ENCODE measurements at places on chromosomes 6 and 20. TPM values are rescaled to one million over a fixed set of nuclear protein-coding genes. Genes with fewer than 3 reads are reported as not detected.

GRCh38 chr6:43758617-43759050, 11.4 kb upstream of the VEGFA start:
- DNase-seq, result no peak
- H3K36me3 ChIP-seq, result no peaks in the 10 kb centered on the region
- H3K27ac ChIP-seq, result no peak overlapping the region
- H3K4me1 ChIP-seq, result no peaks in the 10 kb centered on the region

DNA sequence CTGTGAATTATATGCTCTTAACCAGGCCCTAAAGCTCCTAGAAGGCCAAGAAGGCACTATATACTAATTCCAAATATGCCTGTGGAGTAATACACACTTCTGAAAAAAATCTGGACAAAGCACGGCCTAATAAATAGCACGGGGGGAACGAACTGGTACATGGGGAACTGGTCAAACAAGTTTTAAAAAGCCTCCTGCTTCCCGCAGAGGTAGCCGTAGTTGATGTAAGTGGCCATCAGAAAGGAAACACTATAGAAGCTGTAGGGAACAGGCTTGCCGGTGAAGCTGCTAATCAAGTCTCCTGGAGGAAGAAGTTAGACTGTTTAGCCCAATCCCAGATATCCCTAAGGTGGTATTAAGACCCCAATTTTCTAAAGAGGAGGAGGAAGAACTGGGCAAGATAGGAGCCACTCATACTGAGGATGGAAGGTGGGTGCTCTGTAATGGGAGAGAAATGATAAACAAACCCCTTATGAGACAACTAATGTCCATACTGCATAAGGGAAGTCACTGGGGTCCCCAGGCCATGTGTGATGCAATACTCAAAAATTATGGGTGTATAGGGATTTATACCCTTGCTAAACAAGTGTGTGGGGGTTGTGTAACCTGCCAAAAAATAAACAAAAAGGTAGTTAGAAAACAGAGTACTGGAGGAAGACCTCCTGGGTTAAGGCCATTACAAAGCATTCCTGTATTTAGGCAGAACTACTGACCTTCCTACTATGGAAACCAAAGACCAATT, 27.1 kb upstream of the ZNF318 start:
- no peak for DNase-seq
- H3K4me1 ChIP-seq, result no peaks in the 10 kb centered on the region
- no peak overlapping the region for H3K27ac ChIP-seq
- H3K27me3 ChIP-seq, result peaks cover 5% of the 10 kb centered on the region

- no peaks in the 10 kb centered on the region for H3K27me3 ChIP-seq
- DNase-seq, result no peak
- H3K4me1 ChIP-seq, result no peaks in the 10 kb centered on the region
- no peak overlapping the region for H3K27ac ChIP-seq
These were observed 209.5 kb downstream of the MANEA start for GRCh38 chr6:95786802-95787201.

- DNase-seq, result no peak
- no peak overlapping the region for H3K4me3 ChIP-seq
- no peaks in the 10 kb centered on the region for H3K4me1 ChIP-seq
- H3K36me3 ChIP-seq, result no peaks in the 10 kb centered on the region
- no peaks in the 10 kb centered on the region for H3K27me3 ChIP-seq
These were observed 76.5 kb downstream of the C6orf118 start for GRCh38 chr6:165232731-165233488.

GRCh38 chr6:154986787-154987235, 8.3 kb upstream of the TIAM2 start:
- no peaks in the 10 kb centered on the region for H3K27me3 ChIP-seq
- no peak overlapping the region for H3K4me3 ChIP-seq
- no peaks in the 10 kb centered on the region for H3K4me1 ChIP-seq

GRCh38 chr20:53381568-53382262, 211.9 kb downstream of the ZNF217 start:
- DNase-seq, result no peak
- no peaks in the 10 kb centered on the region for H3K36me3 ChIP-seq

- H3K36me3 ChIP-seq, result no peaks in the 10 kb centered on the region
- no peak overlapping the region for H3K27ac ChIP-seq
- no peak overlapping the region for H3K4me3 ChIP-seq
- H3K4me1 ChIP-seq, result peaks cover 8% of the 10 kb centered on the region
These were observed 81.7 kb upstream of the MTHFD1L start for GRCh38 chr6:150783813-150784212.

GRCh38 chr20:63958964-63959698, 2.9 kb upstream of the UCKL1 start:
- no peak for DNase-seq
- no peak overlapping the region for H3K27ac ChIP-seq
- no peaks in the 10 kb centered on the region for H3K27me3 ChIP-seq

GRCh38 chr20:40354880-40355279, 334.2 kb downstream of the MAFB start:
- H3K27me3 ChIP-seq, result peaks cover 3% of the 10 kb centered on the region
- H3K4me1 ChIP-seq, result no peaks in the 10 kb centered on the region
- H3K4me3 ChIP-seq, result no peak overlapping the region
- DNase-seq, result no peak
- H3K27ac ChIP-seq, result no peak overlapping the region

- H3K27me3 ChIP-seq, result no peaks in the 10 kb centered on the region
- H3K27ac ChIP-seq, result no peak overlapping the region
- no peak for DNase-seq
- no peak overlapping the region for H3K4me3 ChIP-seq
- no peaks in the 10 kb centered on the region for H3K36me3 ChIP-seq
- peaks cover 2% of the 10 kb centered on the region for H3K4me1 ChIP-seq
These were observed 219.8 kb downstream of the ERMARD start for GRCh38 chr6:169971081-169971861.

DNA sequence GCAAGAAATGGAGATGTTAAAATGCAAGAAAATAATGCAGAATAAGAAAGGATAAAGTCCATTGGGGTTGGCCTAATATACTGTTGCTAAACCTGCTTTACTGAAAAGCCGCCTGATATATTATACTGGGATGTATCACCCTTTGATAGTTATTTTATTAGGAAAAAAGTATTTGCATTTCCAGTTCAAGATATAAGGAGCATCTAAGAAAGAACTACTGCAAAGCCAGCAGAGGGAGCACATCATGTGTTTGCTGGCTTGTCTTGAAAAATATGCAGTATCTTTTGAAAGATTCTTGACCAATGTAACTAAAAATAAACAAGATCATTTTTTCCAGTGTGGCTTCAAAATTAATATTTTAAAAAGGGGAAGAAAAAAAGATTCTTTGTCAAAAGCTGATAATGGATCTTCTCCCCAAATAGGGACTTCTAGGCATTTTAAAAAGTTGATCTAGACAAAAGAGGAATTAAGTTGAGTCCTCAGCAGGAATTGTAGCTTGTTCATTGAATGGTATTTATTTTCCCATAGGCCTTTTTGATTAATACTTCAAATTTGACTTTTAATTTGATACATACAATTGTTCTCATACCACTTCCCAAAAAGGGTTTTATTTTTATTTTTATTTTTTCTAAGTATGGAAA, 214.9 kb downstream of the ZFAND3 start:
- H3K4me3 ChIP-seq, result no peak overlapping the region
- H3K27me3 ChIP-seq, result no peaks in the 10 kb centered on the region
- no peak for DNase-seq
- H3K4me1 ChIP-seq, result peaks cover 45% of the 10 kb centered on the region
- H3K27ac ChIP-seq, result no peak overlapping the region
- H3K36me3 ChIP-seq, result no peaks in the 10 kb centered on the region

- H3K4me3 ChIP-seq, result peak overlapping the region; percentile 86
- H3K4me1 ChIP-seq, result peaks cover 94% of the 10 kb centered on the region
- H3K27ac ChIP-seq, result peak overlapping the region; percentile 95
- no peaks in the 10 kb centered on the region for H3K36me3 ChIP-seq
- H3K27me3 ChIP-seq, result peaks cover 5% of the 10 kb centered on the region
These were observed 6.3 kb upstream of the FOXF2 start for GRCh38 chr6:1382883-1383728.

- H3K4me1 ChIP-seq, result peaks cover 59% of the 10 kb centered on the region
- H3K27me3 ChIP-seq, result no peaks in the 10 kb centered on the region
- no peak within 1 kb of the TSS for H3K27ac ChIP-seq
- no peak for DNase-seq
These were observed at the start of gene ARMC12 for GRCh38 chr6:35736982-35737412. ARMC12 (plus strand) TSS chr6:35737032; CDS start chr6:35737109, 77 bp downstream.

DNA sequence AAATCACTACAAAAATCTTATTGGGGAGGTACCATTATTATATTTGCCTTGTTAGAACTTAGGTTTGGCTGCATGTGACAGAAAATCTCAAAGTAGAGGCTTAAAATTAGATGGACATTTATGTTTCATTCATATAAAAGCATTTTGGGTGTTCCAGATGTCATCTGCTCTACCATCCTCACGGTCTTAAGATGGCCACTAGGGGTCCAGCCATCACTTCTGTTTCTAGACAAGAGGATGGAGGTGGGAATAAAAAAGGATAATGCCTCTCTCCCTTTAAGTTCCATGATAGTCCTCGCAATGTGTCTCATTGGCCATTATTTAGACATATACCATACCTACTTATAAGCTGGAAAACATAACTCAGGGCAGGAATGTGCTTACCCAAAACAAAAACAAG, 929.5 kb downstream of the KIF16B start:
- no peak for DNase-seq
- no peaks in the 10 kb centered on the region for H3K4me1 ChIP-seq
- H3K4me3 ChIP-seq, result no peak overlapping the region
- H3K27me3 ChIP-seq, result no peaks in the 10 kb centered on the region

DNA sequence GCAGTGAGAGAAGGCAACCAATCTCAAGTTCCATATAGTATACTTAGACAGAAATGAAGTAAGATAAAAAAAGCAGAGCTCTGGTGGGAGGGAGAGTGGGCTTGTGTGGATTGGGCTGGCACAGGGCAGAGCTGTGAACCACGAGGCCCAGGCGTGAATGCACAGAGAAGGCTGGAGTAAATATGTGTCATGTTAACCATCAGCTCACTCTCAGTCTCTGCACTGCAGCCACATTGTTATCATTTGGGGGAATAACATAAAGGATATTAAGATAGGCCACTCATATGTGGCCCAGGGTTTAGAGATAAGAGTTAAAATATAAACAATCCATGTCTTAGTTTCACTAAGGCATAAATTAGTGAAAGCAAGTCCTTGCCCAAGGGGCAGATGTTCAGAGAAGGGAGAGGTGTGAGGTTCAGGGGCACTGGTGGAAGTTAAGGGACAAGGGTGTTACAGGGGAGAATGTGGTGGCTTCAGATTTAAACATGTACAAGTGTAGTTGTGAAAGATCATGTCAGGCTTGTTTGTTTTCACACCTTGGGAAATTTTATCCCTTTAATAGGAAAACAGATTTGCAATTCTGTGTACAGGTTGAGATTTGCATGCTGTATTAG, 14.4 kb downstream of the GMPR start:
- no peak for DNase-seq
- no peaks in the 10 kb centered on the region for H3K27me3 ChIP-seq
- H3K4me1 ChIP-seq, result peaks cover 8% of the 10 kb centered on the region
- H3K27ac ChIP-seq, result no peak overlapping the region
- H3K36me3 ChIP-seq, result peaks cover 32% of the 10 kb centered on the region

- no peak for DNase-seq
- H3K4me1 ChIP-seq, result peaks cover 9% of the 10 kb centered on the region
- H3K27ac ChIP-seq, result no peak overlapping the region
- H3K36me3 ChIP-seq, result no peaks in the 10 kb centered on the region
These were observed 179.4 kb downstream of the NRN1 start for GRCh38 chr6:5827056-5827904.

- peak; percentile 90 for DNase-seq
- H3K27ac ChIP-seq, result peak overlapping the region; percentile 73
- H3K4me3 ChIP-seq, result no peak overlapping the region
- H3K4me1 ChIP-seq, result peaks cover 22% of the 10 kb centered on the region
- no peaks in the 10 kb centered on the region for H3K27me3 ChIP-seq
- H3K36me3 ChIP-seq, result peaks cover 44% of the 10 kb centered on the region
These were observed 13.5 kb downstream of the DYNLT1 start for GRCh38 chr6:158630938-158631616.

DNA sequence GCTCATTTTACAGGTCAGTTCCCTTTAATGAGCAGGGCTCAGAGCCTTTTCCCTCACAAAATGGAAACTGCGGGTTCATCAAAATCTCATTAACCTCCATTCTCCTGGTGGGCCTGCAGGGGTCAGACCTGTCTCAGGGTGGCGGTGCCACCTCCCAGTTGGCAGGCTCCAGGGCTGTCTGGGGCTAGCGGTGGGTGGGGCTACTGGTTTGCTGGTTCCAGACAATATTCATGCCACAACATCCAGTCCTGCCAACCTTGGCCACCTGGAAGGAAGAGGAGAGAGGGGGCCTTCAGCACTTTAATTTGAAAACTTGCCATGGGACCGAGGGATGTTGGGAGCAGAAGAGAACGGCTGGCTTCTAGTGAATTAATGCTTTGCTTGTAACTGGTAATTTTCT, 41.9 kb upstream of the CTNNBL1 start:
- DNase-seq, result no peak
- no peak overlapping the region for H3K27ac ChIP-seq
- H3K27me3 ChIP-seq, result peaks cover 26% of the 10 kb centered on the region
- H3K4me1 ChIP-seq, result no peaks in the 10 kb centered on the region

GRCh38 chr20:17461941-17462340, 69.2 kb downstream of the BFSP1 start:
- no peaks in the 10 kb centered on the region for H3K27me3 ChIP-seq
- no peak overlapping the region for H3K4me3 ChIP-seq
- no peak overlapping the region for H3K27ac ChIP-seq

DNA sequence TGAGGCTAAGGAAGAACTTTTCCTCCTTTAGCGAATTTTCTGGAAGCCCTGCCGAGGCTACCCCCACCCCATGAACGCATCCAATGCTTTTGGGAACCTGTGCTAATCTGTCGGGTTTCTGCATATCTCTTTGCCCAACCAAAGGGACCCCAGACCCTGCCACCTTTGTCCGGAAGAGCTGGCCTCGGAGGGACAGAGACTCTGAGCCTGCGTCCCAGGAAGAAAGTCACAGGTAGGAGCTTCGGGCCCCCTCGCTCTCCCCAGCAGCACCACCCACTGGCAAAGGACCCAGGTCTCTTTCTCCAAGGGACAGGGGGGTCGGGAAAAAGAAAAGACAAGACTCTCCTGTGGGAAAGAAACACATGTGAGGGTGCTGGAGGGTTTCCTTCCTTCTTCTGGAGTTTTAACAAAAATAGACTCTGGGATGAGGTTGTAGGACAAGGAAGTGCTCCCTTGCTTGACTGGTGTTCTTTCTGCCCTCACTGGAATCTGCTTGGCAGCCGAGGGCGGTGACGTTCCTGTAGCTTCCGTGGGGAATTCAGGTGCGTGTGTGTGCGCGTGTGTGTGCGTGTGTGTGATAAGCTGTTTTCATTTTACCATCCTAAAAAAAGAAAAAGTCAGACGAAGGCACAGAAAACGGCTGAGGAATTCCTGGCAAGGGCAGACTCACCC, 16.3 kb upstream of the FOXC1 start:
- DNase-seq, result no peak
- H3K27me3 ChIP-seq, result peaks cover 30% of the 10 kb centered on the region
- peaks cover 6% of the 10 kb centered on the region for H3K4me1 ChIP-seq
- H3K4me3 ChIP-seq, result no peak overlapping the region
- H3K27ac ChIP-seq, result no peak overlapping the region
- H3K36me3 ChIP-seq, result no peaks in the 10 kb centered on the region

GRCh38 chr20:33418033-33418432, 16.7 kb upstream of the CDK5RAP1 start:
- H3K4me3 ChIP-seq, result no peak overlapping the region
- H3K36me3 ChIP-seq, result peaks cover 11% of the 10 kb centered on the region
- H3K27me3 ChIP-seq, result no peaks in the 10 kb centered on the region
- H3K27ac ChIP-seq, result no peak overlapping the region
- DNase-seq, result no peak
- peaks cover 6% of the 10 kb centered on the region for H3K4me1 ChIP-seq

CLPSL1 gene
- total RNA-seq, result not detected

MATN4 gene
- total RNA-seq, result 0.17 TPM

SYTL3 gene
- 10.1 TPM for total RNA-seq

SMOC2 gene
- 130 TPM for total RNA-seq

PEX3 gene
- total RNA-seq, result 15.1 TPM

CLIC5 gene
- 5.3 TPM for total RNA-seq

KHDRBS2 gene
- total RNA-seq, result not detected

FAM83C gene
- not detected for total RNA-seq

ME1 gene
- 15.6 TPM for total RNA-seq

EPPIN gene
- not detected for total RNA-seq

TPX2 gene
- total RNA-seq, result 1.1 TPM
